ENCODE measurements at places on chromosomes 11 and 22.

GRCh38 chr11:72789493-72790131 is 4.2 kb downstream of the STARD10 start:
- no peak for DNase-seq

DNA sequence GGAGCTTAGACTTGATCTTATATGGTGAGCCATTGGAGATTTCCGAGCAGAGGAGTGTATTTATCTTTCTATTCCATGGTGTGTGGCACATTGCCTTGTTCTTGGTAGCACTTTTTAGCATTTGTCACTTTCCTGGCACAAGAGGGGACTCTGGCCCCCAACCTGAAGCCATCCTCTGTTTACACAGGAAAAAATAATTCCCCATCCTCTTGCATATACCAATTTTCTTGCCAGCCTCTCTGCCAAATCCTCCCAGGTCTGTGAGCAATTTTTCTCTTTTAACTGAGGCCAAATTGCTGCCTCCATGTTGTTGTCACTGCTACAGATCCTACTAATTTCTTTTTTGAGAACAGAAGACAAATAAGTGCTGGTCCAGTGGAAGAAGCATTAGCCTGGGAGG is 20.3 kb upstream of the FAM181B start:
- no peak for DNase-seq

DNA sequence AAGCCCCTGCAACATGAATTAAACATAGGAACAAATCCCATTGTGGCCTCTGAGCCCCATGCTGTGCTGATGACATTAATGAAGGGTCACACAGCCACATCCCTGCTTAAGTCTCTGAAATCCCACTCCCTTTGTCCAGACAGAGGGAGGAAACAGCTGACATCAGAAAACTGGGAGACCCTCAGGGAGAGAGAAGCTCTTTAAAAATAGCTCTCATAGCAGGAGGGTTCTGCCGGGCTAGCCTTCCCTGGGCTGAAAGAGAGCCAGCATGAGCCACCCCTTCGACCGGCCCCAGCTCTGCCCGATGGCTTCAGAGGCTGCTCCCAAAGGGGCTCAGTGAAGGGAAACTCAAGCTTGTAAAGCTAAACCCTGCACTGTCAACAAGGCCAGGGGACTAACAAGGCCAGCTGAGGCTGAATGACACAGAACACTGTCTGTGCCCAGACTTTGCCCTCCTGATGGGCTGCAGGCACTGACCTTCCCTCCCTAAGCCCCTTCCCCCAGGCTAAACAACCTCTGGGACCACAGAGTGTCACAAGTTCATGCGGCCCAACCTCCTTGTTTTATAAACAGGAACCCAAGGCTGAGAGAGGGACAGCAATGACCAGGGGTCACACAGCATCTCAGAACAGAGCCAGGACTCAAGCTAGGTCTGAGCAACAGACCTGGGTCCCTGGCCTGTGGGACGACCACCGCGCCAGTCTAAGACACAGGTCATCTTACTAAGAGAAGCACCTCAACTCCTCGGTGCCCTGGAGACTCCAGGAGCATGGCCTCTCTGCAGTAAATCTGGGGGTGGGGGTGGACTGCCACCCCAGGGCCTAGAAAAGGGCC is 163.8 kb downstream of the CHST1 start:
- no peak for DNase-seq

DNA sequence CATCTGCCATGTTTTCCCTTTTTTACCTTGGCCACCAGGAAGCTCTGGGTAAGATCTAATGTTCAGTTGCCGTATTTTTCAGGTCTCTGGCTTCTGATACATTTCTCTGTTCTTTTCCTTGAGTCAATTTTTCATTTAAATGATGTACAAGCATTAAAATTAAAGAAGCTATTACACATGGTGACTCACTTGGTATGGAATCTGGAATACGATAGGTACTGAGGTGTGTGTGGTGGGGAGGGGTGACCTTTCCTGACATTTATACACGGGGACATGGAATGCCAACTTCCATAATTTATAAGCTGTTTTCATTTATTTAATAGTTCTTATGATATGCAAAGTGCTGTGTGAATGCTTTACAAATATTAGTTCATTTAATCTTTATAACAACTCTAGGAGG is 47.8 kb upstream of the ALX4 start:
- DNase-seq = no peak

- no peak for DNase-seq
Observed at GRCh38 chr11:67054836-67055523, 1.7 kb upstream of the RHOD start.

GRCh38 chr22:17387356-17387755 is 18.1 kb downstream of the CECR2 start:
- DNase-seq = no peak

DNA sequence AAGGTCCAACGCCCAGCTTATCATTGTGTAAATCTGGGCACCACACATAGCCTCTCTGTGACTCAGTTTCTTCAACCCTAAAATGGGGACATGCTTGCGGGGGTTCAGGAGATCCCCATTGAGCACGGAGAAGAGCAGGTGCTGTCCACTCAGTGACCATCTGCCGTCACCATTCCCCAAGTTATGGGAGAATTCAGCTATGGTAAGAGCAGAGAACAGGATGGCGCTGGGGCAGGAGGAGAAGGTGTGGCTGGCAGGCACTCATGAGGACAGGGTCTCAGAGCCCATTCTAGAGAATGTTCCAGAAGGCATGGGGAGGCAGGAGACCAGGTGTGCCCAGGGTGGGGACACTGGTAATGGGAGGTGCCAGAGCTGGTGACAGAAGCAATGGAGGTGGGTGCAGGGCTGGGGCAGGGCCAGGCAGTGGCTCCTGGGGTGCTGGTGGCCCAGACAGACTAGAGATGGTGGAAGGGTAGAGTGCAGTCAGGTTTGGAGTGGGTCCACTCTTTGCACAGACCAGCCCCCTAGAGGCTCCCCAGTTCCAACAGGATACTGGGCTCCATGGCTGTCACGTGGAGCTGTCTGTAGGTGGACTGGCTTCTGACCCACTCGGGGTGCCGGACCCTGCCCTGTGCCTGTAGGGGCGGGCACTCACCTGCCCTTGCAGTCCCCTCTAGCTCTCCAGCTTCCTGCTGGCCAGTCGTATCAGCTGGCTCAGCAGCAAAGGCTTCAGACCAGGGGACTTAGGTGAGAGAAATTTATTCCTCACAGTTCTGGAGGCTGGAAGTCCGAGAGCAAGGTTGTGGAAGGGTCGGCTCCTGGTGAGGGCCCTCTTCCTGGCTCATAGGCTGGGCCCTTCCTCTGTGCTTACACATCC is 84.7 kb downstream of the CDKN1C start:
- DNase-seq = no peak

- DNase-seq = no peak
Observed at GRCh38 chr11:123145220-123145619, 49.8 kb downstream of the CLMP start.

- peak; percentile 44 for DNase-seq
Observed at GRCh38 chr11:46593550-46594373, at the start of gene AMBRA1. Gene AMBRA1, minus strand, starts transcription at chr11:46594023. Its CDS starts 45,643 bp downstream, at chr11:46548380.

Measured in stimulated activated CD8-positive, alpha-beta memory T cell treated with anti-CD3 and anti-CD28 coated beads, Interleukin-15, amount 100 ng/mL, for 24 hours (primary cell).